ENCODE measurements at places on chromosomes 2 and 18.

- DNase-seq: no peak
These were observed 32.7 kb upstream of the RBM44 start for GRCh38 chr2:237765875-237766274.

- DNase-seq: no peak
These were observed 22.5 kb downstream of the TXNL1 start for GRCh38 chr18:56615738-56616520.

DNA sequence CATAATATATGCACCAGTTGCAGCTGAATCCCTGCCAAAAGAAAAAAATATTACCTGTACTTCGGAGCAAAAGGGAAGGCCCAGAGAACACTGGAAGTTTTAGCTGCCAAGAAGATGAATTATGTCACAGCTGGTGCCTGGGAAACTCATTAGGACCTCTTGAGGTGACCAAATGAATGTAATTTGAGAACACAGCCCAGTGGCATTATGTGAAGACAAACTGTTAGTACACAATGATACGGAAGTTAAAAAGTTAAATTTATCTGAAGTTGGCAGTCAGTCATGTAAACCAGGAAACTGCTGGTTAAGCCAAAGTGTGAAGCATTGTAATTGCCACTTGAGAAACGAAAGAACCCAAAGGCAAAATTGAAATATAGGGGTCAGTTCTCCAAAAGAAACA is 80.7 kb downstream of the EML4 start:
- no peak for DNase-seq

- DNase-seq: no peak
These were observed 52.9 kb downstream of the MYCN start for GRCh38 chr2:15993232-15993610.

DNA sequence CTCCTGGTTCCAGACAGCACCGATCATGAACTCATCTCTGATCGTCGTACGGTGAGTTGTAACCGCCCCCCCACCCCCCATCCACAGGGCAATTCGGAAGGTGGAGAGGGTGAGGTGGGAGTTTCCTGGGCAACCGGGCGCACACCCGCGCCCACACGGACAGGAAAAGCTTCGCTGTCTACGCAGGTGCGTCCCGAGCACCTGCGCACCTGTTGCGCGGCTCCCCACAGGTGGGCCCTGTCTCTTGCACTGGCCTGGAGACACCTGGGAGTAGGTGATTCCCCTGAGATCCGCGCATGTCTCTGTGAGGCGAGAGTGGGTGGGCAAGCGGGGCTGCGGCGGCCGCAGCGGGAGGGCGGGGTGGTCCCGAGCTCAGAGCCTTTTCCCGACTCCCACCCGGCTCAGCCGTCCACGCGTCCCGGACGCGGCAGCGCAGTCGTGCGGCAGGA is 459 bp upstream of the ATP6V1C2 start:
- no peak for DNase-seq

DNA sequence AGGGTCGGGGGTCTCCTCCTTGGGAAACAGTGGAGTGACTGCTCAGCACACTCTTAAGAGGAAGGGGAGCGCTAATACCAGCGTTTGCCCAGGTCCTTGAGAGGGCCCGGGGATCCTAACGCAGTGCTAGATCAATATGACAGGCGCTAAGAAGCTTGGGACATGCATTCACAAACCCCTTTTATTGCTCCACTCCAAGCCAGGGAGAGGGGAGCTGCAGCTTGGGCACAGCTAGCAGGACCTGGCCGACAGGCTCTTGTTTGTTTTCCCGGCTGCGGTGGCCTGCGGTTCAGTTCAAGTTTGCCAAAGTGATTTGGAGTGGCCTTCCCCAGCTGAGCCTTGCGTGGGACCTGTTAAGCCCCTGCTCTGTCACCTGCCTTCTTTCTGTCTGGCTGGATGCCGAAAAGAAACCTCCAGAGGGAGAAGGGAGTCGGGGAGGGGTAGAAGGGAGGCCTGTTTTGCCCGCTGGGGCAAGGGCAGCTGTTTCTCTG is 152.1 kb downstream of the GLI2 start:
- no peak for DNase-seq

DNA sequence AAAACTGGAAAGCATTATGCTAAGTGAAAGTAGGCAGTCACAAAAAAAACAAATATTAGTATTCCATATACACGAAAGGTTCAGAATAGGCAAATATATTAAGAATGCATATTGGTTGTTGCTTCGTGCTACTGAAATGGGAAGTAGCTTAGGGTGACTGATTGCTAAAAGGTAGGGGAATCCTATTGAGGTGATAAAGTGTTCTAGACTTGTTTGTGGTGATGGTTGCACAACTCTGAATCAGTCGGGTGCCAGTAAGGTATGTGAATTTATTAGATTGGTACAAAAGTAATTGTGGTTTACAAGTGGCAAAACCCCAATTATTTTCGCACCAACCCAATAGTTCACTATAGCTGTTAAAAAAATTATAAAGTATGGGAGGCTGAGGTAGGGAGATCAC is 20.7 kb downstream of the USP34 start:
- no peak for DNase-seq

DNA sequence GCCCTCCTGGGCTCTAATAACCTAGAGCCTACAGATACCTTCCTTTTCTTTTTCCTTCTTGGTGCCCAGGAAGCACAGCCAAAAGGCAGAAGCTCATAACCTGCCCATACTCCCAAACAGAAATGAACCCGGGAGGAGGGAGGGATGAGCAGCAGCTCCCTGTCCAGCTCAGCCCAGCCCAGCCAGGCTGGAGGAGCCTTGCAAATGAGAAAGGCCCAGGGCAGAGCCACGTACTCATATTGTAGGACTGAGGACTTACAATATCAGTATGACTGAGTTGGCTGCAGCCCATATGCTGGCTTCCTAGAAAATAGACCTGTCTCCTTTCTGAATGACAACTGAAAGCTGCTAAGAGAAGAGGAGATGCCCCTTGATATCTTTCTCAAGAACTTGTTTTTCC is 21.7 kb downstream of the PKDCC start:
- no peak for DNase-seq

- peak; percentile 78 for DNase-seq
These were observed 557.9 kb downstream of the CCDC85A start for GRCh38 chr2:56741601-56742102.

GRCh38 chr2:218009765-218010139 is 7.0 kb upstream of the TNS1 start:
- DNase-seq: no peak

GRCh38 chr2:12168354-12168753 is 421.9 kb downstream of the LPIN1 start:
- DNase-seq: no peak

DNA sequence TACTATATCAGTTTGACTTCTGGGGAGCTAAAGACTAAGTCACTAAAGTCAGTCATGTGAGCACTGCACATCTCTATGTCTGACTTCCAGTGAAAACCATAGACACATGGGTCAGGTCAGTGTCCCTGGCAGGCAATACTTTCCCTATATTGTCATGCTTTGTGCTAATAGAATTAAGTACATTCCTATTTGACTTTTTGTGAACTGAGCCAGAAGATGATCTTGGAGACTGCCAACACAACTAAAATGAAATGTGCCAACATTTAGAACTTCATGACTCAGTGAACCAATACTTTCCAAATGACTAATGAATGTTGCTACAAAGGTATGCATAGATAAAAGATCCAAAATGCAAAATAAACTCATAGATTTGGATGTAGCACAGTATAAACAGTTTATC is 820.8 kb upstream of the FAM98A start:
- peak; percentile 53 for DNase-seq

GRCh38 chr2:9815076-9815475 is 28.2 kb upstream of the TAF1B start:
- no peak for DNase-seq

GRCh38 chr2:63898839-63899238 is 57.1 kb downstream of the UGP2 start:
- DNase-seq: no peak
